ENCODE measurements at places on chromosomes 7 and 10.

GRCh38 chr10:74856940-74857339, 30.5 kb downstream of the KAT6B start:
- DNase-seq, result no peak

GRCh38 chr10:132403511-132404168, 6.6 kb downstream of the PWWP2B start:
- no peak for DNase-seq

DNA sequence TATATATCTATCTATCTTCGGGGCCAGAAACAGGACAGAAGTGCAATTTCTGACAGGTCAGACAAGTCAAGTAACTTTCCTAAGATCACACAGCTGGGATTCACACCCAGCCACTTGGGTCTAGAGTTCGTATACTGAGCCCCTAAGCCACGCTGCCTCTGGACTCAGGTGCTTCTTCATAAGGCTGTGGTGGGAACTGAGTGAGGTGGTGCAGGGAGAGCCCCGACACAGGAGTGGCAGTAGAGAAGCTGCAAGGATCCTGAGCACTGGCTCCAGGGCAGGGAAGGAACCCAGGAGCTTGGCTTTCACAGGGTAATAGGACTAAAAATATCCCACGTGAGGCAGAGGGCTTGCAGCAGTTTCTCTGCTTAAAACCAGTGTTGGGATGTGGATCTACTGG, 33.8 kb downstream of the C10orf53 start:
- DNase-seq, result no peak

- DNase-seq, result no peak
These were observed 312.4 kb upstream of the CDC14C start for GRCh38 chr7:48611993-48612392.

DNA sequence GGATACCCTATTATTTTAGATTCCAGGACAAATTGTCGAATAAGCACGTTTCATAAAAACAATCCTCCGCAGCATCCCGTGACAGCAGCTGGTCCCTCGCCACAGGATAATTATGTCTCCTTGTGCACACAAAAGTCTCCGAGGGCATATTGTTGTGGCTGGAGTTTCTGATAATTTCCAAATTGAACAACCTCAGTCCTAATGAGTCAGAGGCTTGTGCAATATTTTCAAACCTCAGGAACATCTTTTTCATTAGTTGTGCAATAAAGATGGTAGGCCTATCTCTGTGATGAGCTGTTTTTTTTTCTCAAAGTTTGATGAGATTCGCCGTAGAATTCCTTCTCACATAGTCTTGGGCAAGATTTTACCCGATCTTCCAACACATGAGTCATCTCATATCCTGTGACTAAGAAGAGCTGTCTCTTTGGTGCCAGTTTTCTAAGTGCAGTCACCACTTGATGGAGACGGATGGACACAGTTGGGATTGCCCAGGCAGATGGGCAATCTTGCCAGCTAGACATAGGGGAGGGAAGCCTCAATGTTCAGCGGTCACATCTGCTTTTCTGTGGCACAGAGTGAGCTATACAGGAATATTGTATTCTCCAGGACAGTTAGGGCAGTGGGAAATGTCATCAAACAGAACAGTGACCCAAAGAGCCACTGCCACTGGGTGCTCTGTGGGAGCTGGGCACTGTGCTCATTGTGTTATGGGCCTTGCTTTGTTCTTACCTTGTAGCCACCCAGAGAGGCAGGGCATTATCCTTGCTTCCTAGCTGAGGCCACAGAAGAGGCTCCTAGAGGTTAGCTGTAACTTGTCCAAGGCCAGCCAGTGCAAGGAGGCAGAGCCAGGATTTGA, 7.8 kb downstream of the HTRA1 start:
- DNase-seq, result peak; percentile 67

DNA sequence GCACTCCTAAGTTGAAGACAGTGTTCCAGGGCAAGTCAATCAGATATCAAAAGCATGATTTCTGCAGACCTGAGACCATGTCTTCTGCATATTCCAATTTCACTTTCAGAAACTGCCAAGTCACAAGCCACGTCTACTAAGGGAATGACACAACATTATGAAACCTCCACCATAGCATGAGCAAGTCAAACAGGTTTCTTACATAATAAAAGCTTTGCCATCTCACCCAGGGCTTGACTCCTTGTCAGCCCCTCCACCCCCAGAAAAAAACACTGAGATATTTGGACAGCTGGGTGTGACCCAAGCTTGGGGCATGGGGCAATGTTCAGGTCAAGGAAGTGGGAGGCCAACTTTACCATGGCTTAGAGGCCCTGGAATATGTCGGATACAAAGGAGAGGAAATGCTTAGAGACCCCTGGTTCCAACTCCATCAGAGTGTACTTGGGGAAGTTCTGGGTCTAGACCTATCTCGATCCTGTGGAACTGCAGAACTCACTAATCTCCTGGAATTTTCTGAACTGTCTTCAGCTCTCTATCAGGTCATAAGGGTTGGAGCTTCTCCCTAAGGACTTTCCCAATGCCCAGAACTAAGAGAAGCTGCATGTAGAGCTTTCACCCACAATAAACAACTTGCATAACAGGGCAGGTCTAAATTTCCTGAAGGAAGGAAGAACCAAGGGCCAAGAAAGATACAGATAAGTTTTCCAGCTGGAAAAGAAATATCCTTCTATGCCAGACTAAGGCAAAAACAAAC, 80.6 kb upstream of the NAMPT start:
- DNase-seq, result no peak

- DNase-seq, result no peak
These were observed 27.0 kb downstream of the TASOR2 start for GRCh38 chr10:5711642-5712041.

DNA sequence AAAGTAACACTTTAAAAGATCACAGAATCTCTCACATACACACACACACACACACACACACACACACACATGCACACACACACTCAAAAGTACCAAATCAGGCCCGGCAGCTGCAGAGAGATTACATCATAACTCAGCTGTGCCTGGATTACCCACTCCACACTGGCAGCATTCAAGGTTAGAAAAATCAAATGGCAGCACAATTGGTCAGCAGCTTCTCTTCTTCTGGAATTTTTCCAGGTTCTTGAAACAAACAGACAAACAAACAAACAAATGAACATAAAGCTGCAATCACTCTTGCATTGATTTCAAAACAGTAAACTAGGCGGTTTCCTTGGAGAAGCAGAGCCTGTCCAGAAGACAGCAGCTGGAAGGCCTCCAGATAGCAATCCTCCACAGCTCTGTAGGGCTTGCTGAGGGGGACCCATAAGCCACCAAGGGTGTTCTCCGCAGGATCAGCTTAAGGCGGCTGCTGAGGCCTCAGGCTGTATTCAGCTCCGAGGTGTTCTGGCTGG, 24.5 kb upstream of the FAM133B start:
- DNase-seq, result no peak

DNA sequence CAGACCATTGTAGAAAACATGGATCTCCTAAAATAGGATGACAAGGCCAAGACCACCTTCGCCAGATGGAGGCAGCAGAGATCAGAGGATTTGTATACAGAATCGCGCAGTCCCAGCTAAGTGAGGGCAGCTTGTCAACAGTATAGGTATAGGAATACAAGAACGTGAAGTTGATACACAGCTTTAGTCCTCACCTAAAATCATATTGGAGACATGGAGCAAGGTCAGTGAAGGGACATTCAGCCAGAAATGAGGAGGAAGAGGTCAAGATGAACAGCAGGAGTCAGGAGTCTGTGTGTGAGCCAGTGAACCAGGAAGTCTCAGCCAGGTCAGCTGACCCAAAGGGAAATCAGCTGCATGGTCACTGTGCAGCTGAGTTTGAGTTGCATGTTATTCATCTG, 263.4 kb upstream of the PRKCQ start:
- no peak for DNase-seq

DNA sequence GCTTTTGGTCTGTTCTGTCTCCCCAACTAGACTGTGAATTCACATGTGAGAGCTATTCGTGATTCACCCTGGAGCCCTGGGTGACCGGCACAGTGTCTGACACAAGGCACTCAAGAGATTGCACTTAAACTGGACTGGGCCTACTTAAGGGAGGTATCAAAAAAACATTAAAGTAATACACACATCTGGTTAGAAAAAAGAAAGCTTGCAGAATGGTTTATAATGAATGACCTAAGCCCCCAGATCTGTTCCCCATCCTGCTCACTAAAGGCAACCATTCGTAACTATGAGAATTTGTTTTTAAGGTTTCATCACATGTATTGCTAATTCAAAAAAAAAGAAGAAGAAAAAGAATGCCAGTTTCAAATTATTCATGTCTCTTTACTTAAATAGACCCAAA, 74.5 kb downstream of the DGKI start:
- DNase-seq, result no peak

GRCh38 chr10:1942478-1942877, 205.2 kb upstream of the ADARB2 start:
- no peak for DNase-seq

GRCh38 chr7:112302566-112302965, 96.1 kb downstream of the ZNF277 start:
- no peak for DNase-seq

DNA sequence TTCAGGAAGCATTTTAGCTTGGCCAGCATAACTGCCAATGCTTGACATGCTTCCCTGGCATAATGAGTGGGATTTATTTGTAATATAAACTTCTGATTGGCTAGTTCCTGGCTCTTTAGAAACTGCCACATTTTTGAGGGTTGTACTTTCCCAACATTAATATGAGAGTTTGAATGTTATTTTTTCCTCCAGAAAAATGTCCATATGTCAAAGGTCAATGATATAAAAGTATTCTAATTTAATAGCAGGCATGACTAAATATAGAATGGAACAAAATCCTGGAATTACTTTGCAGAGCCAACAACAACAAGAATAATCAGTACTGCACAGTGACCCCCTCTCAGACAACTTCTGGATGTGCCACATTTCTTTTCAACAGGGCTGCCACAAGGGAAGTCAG, 352.6 kb downstream of the PRPF18 start:
- no peak for DNase-seq

DNA sequence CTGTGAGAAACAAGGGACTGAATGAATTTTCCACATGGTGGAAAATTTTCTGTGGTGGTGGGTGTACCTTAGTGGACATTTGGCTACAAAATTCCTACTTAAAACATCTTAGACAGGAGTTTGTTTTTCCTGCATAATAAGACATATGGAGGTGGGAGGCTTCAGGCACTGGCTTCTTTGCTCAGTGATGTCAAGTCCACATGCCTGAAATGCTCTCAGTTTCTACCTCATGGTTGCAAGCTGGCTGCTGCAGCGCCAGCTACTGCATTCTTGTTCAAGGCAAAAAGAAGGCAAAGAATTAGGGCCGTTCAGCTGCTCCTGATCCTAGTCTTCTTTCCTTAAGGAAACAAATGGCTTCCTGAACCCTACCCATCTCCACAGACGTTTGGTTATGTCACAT, 99.9 kb upstream of the FAM204A start:
- DNase-seq, result no peak

- no peak for DNase-seq
These were observed 74.5 kb downstream of the LRMDA start for GRCh38 chr10:75505840-75506506.

DNA sequence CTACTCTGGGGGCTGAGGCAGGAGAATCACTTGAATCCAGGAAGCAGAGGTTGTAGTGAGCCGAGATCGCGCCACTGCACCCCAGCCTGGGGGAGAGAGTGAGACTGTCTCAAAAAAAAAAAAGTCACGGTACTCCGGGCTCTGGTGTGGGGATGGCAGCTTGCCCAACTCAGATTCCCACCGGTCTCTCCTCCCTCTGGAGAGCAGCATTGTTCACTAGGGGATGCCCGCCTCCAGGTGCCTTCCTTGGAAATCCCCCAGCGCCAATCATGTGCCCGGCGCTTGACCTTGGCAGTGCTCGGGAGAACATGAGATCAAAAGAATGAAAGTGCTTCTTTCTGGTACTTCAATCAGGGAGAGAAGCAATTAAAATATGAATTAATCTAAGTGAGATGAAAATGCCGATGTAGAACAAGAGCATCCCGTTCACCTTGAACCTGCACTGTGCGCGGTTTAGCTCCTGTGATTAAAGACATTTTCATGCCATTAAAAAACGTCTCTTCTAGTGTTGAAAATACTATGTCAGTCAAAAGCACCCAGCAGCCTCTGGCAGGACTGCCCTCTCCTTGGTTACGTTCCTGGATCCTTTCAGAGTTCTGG, 1127.3 kb upstream of the AUTS2 start:
- DNase-seq, result no peak

GRCh38 chr10:62422068-62422590, 48.0 kb downstream of the ZNF365 start:
- DNase-seq, result peak; percentile 81

GRCh38 chr10:11274452-11274851, 256.8 kb downstream of the CELF2 start:
- DNase-seq, result no peak

DNA sequence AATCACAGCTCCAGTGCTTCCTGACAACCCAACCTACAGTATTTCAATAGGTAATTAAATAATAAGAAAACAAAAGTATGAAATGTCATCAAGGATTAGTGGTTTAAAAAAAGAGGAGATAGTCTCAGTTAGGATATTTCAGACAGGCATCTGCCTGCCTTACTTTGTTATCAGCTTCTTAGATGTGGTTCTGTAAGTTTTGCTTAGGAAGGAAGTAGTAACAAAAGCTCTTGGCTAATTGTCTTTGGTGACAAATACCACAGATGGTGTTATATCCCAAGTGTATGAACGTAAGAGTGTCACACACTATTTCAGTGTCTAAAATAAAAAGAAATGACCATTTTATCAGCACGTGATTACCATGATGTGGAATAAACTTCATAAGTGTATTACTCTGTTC, 9.8 kb upstream of the ACTA2 start:
- no peak for DNase-seq

- no peak for DNase-seq
These were observed 27.4 kb downstream of the MINPP1 start for GRCh38 chr10:87531908-87532622.

DNA sequence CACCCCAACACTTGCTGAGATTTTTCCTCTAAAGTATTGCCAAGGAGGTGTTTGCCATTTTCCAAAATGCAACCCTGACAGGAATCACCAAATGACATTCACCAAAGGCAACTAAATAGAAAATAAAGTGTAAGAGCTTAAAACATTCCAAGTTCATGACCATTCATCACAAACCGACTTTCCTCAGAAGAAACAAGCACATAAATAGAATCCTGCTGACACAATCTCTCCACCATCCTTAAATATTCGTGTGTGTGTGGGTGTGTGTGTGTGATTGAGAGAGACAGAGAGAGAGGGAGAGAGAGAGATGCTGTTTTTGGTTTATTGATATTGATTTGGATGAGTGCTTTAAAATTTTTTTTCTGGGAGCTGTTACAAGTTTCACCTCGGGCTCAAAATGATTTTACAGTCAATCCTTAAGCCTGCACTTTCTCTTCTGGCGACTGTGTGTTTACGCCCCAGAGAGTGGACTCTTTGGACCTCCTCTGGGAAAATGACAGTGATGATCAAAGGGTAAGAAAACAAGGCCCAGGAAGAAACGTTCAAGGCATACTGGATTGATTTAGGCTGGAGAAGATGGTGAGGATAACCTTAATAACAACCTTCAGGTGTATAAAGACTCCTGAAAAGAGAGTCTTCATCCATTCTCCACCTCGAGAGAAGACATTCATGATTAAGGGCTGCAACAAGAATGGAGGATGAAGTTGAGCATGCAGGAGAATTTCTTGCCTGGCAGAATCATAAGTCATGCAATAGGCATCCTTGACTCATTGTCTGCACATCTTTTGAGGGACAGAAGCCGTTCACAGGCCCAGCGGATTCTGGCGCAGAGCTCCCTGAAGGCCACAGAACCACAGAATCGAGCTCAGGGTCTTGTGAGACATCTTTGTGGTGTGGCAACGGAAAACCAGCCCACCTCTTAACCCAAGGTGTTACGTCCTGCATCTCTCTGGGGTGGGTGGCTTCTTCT, 104.4 kb upstream of the FGFR2 start:
- no peak for DNase-seq

Data from HFF-Myc (cell line).